OCI-M1 (cell line): ENCODE measurements at places on chromosomes 7 and 10.
A peak's percentile ranks its signal among the peaks of the same experiment; 100 is the strongest.

DNA sequence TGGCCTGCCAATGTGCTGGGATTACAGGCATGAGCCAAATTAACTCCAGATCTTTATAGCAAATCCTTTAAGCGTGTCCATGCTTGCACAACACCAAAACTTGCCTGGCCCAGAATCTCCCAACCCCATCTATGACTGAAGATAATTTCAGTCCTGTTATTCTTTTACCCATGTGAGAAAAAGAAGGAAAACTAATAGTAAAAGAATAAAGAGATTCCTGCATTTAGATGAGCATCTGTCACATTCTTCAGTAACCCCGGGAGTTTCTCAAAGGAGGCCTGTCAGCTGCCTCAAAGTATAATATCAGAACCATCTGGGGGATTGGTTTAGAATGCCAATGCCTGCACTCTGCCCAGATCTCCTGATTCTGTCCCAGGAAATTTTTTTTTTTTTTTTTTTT is 158.1 kb upstream of the KMT2E start:
- DNase-seq = no peak

DNA sequence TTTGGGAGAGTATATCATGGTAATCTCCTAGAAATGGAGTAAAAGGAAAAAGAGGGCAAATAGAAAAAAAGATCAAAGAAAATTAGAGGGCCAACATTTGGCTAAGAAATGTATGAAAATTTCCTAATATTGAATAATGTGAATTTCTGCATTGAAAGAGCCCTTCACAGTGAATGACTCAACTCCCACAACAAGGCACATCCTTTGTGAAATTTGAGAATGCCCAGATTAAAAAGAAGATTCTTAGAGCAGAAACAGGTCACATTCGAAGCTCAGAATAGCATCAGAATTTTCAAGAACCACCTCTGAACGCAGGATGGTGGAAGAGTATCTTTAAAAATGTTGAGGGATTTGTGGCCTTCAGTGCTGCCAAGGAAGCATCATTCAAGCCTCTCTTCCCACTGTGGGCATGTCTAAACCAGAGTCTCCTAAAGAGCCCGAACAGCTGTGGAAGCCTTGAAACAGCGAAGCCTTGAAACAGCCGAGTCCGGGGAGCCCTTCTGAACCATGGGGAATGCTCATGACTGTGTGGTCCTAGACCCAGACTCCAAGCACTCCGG is 43.6 kb downstream of the GUSB start:
- no peak for DNase-seq

DNA sequence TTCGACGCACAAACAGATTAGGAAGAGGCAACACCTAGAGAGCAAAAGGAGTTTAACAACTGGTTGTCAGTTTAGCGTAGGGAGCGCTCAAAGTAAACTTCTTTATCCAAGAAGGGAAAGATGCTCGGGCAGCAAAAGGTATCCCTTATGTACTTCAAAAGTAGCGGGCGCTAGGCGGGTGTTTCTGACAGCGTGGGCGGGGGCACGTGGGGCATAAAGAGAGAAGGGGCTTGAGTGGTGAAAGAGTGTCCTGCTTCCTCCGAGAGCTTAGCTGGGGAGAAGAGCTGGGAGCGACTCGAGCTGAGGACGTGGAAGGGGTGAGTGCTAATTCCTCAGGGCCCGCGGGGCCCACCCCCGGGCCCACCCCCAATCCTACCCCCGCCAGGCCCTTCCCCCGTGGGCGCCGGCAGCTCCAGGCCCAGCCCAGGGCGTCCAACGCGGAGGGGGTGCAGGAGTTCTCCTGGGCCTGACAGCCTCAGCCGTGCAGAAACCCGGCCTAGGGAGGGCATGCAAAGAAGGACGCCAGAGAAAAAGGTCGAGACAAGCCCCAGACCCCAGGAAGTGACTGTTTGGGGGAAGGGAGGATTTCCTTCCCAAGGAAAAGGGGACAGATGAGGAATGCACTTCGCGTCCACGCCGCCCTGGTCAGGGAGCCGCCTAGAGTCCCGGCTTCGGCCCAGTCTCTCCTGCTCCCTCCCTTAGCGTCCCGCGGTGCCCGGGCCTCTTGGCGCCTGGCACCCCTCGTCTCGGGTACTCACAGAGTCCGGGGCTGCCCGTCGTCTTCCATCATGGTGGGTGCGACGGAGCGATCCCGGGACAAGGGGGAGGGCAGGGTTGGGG is 868 bp downstream of the TIAL1 start:
- DNase-seq = peak; percentile 69

DNA sequence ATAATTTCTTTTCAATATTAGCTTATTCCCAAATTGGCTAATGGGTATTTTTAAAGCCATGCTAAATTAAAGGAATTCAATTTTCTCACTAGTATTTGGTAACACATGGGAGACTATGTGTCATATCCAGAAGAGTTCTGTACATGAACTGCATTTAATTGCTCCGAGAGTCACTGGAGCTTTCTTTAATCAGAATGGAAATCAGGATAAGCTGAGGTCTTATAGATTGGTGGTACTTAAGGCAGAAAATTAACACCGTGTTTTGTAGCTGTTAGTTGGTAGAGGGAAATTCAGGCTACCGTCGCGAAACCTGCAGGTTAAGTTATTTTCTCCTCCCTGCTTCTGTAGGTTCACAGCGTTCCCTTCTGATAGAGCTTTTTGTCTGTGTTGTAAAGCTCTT is at the start of gene WEE2:
Gene WEE2, plus strand, starts transcription at position 3 of the 400 bp plus-strand sequence. CDS start 406 bp downstream, outside the sequence.
- no peak for DNase-seq

- DNase-seq = no peak
These were observed 182.2 kb downstream of the NOC3L start for GRCh38 chr10:94180576-94180975.

- DNase-seq = no peak
These were observed 34.6 kb downstream of the MALSU1 start for GRCh38 chr7:23333671-23334246.

DNA sequence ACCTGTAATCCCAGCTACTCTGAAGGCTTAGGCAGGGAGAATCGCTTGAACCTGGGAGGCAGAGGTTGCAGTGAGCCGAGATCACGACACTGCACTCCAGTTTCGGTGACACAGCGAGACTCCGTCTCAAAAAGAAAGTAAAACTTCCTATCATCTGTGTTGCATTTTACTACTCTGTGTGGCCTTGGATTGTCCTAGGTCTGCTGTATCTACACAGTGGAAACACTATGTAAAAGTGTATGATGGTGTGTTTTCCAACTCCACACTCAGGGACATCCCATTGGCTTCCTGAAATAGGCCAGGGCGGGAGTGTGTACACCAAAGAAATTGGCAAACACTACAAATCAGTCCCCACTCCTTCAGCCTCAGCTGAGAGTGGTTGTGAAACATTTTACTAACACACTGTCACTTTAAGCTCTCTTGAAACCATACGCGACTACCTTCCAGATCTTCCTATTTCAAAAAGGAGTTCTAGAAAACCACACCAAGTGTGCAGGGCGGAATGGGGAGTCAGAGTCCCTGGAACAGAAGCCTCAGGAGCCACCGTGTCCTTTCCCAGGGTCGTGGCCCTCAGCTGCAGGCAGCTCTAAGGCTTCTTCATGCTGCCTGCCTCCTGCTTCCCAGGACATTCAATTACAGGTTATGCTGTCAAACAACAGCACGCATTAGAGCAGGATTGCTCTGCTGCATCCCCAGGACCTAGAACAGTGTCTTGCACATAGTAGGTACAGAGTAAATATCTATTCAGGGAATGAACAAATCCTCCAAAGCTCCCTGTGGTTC is 275.4 kb downstream of the PARD3 start:
- peak; percentile 37 for DNase-seq

DNA sequence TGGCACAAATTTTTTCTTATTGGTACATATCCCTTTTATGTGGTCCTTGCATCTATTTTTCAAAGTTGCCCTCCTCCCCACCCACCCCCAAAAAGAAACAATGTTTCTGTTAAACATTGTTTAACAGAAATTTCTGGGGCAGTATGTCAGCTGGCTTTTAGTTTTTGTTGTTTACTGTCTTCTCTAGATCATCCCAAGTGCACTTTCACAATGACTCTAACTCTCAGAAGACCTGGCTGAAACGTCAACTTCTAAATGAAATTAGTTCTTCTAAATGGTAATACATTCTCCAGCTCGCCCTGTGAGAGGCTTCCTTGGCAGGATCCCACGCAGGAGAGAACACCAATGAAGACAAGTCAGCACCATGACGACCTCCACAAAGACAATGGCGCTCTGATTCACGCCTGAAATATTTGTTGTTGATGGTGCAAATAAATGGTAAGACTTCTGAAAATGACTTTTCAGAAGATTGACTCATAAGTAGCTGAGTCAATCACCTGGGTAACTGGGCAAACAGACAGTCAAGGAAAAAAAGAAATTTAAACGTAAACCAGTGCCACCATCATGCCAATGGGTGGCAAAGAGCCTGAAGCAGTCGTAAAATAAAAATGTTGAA is 293.7 kb downstream of the FZD1 start:
- DNase-seq = no peak

- no peak for DNase-seq
These were observed 24.4 kb upstream of the TES start for GRCh38 chr7:116185956-116186355.

DNA sequence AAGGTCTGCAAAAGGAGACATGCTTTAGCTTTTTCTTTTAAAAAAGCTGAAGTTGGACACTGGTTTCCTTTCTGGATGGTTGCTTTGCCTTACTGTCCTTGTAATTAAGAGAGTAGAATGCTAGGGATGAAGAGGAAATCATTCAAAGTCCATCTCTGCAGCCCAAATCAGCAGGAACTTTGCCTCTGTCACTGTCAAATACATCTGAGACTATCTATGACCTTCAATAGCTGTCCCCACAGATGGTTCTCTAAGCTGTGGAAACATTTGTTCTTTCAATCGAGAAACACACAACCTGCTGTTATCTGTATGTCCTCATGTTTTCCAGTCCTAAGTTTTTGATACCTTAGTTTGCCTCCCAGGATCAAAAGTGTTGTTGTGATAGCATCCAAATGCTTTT is 117.5 kb downstream of the SORBS1 start:
- DNase-seq = no peak

DNA sequence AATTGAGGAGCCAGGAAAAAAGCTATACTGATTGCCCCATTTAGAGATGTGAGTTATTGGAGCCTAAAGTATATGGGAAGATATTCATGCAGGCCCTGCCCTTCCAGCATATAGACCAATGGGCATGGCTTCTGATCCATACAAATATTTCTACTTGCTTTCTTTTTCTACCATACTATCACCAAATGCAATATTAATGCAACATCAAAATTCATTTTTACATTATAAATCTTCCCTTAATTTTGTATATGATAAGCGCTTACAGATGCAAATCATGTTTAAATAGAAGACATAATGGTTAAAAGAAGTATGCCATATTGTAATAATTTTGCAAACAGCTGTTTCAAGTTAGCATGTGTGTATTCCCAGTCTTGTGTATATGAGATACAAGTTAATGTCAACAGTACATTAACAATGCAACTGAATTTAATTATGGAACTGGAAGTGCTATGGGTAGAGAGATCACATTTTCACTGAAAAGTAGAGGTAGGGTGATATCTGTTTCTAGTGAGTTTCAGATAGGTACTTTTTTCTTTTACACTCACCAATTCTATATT is 24.6 kb upstream of the WNT16 start:
- no peak for DNase-seq

DNA sequence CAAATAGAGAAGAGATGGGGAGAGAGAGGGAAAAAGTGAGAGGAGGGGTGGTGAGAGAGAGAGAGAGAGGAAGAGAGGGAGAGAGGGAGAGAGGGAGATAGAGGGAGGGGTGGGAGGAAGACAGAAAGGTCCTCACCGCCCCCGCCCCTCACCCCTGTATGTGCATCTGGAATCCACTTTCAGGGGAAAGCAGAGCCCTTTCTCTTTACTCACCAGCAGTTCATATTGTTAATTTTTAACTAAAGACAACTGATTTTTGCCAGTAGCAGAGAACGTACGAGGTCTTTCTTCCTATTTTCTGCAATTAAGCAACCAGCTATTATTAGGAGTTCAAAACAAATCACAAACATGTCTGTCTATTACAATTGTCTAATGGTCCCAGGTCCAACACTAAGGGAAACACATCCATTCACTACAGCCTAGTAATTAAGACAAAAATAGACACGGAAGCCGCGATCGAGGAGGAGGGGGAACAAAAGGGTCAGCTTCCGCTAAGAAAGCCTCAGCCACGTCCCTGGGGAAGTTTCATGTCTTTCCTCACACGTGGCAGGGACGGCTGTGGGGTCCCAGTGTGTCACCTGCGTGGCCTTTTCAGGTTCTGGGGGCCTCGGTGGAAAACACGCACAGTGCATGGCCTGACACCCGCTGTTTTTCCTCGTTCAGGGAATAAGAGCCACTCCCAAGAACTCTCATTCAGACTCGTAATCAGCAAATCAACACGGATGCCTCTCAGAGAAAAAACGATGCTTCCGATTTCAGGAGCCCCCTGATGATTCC is 572.0 kb downstream of the PTPRN2 start:
- DNase-seq = no peak

DNA sequence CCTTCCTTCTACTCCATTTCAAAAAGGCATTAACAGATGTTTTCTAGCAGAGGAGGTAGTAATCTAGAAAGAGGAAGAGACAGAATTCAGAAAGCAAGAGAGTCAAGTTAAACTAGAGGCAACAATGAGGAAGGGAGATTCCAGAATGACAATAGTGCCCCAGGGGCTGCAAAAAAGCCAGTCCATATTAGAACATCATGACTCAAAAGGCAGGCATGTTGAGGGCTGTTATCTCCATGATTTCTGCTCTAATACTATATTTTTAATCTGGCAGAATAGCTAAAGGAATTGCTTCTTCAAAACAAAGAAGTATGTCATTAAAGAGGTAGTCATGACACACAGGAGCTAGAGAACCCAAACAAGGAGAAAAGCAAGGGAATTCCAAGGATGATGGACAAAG is 599.6 kb downstream of the INHBA start:
- DNase-seq = no peak

GRCh38 chr7:20344396-20344795 is 13.7 kb downstream of the ITGB8 start:
- no peak for DNase-seq

DNA sequence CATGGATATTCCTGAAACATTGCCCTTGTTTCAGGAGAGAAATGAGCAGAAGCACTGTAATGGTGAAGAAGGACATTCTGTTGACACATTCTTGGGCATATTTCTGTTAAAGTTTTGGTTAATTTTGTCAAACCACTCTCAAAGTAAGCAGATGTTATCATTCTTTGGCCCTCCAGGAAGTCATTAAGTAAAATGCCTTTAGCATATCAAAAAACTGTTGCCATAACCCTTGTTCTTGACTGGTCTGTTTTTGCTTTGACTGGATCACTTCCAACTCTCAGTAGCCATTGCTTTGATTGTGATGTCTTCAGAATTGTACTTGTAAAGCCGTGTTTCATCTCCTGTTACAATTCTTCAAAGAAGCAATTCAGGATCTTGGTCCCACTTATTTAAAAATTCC is 404.3 kb upstream of the LRRTM3 start:
- DNase-seq = no peak
